ENCODE measurements at places on chromosomes 2 and 18. TPM values are rescaled to one million over a fixed set of nuclear protein-coding genes. Genes with fewer than 3 reads are reported as not detected.
A peak's percentile ranks its signal among the peaks of the same experiment; 100 is the strongest.

DNA sequence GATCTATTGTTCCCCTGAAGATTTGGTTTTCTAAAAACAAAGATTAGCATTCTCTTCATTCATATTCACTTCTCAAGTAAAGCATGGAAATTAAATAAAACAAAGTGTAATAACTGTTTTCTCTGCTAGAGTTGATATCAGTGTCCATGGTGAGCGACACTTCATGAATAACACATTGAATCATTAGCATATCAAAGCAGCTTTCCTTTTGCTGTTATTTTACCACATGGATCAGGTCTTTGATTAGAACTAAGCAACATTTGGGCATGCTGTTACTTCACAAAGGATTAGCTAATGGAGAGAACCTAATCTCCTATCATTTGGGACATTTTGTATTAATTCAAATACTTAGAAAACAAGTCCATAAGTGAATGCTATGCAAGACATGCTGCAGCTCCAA, 368.8 kb upstream of the CDH19 start:
- ATAC-seq = no peak

SCLY gene
- 10.6 TPM for total RNA-seq

DNA sequence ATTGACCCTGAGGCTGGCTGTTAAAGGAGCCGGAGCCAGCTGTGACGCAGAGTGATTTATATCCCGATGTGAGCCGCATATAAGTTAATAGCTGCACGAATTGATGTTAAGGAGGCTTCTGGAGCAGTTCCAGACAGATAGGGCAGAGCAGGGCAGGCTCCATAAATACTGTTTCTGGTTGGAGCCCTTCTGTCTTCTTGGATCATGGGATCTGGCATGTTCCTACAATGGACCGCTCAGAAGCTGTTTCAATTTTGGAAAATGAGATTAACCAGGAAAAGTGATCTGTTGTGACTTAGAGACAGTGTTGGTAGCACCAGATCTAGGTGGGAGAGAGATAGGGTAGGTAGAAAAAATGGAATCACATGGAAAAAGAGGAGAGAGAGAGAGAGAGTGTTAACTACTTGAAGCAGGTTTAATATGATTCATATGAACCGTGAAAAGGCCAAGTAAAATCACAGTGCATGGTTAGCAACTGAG, 4.8 kb upstream of the IGFBP5 start:
- ATAC-seq = peak; percentile 80

PAX3 gene
- 56.1 TPM for total RNA-seq

GRCh38 chr18:32021756-32022564, 3.3 kb downstream of the RNF125 start:
- no peak for ATAC-seq

DNA sequence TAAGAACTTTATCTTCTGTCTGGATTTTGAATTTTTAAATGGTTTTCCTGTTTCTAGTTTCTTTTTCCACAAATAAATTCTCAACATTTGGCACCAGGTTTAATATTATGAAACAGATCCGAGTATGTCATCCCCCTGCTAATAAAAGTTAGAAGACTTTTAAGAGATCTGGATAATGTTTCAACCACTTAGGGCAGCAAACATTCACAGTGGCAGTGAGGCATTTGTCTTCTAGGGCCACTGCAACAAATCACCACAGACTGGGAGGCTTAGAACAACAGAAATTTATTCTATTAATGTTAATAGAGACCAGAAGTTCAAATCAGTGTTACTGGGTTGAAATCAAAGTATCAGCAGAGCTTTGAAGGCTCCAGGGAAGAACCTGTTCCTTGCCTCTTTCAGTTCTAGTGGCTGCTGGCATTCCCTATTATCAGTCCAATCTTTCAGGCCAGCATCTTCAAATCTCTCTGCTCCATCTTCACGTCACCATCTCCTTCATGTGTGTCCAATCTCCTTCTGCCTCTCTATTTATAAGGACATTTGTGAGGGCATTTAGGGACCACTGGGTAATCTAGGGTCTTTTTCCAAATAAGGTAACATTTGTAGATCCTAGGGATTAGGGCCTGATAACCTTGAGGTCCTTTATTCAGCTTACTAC, 23.4 kb downstream of the ACSL3 start:
- no peak for ATAC-seq

PRKAG3 gene
- total RNA-seq = 0.07 TPM

DNA sequence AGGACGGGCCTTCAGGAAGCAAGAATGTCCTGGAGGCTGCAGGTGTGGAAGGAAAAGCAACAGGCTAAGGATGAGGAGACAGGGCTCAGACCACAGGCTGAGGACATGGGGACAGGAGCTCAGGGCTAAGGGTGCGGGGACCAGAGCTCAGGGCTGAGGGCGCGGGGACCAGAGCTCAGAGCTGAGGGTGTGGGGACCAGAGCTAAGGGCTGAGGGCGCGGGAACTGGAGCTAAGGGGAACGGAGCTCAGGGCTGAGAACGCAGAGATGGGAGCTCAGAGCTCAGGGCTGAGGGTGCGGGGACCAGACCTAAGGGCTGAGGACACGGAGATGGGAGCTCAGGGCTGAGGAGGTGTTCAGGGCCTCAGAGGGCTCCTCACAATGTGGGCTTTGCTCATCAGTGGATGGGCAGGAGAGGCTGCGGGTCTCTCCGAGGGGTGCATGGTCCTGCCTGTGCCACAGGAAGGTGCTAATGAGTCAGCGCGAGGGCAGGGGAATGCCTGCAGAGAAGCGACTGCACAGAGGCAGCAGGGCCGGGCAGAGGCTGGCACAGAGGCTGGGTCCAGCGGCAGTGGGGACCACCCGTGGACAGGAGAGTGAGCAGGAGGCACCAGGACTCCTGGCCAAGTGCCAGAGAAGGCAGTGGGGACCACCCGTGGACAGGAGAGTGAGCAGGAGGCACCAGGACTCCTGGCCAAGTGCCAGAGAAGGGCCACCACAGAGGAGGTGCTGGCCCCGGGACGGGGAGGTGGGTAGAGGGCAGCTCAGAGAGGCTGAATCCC, 271.7 kb downstream of the TWIST2 start:
- no peak for ATAC-seq

DCDC2C gene
- not detected for total RNA-seq
